ENCODE measurements at places on chromosomes 5 and 9.

DNA sequence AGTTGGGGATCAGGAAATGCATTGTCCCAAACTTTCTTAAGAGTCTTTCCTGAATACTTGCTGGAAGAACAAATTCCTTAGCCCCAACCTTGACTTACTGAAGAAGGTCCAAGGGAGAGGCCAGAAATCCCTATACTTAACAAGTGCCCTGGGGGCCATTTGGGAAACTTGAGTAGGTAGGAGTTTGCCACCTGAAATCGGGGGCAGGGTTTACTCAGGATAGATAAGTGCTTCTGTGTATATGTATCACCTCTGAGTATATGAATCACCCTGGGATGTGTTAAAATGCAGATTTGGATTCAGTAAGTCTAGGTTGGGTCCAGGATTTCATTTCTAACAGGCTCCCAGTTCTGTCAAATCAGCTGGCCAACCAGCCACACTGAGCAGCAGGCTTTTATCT is 47.9 kb upstream of the MYO10 start:
- no peak for DNase-seq

DNA sequence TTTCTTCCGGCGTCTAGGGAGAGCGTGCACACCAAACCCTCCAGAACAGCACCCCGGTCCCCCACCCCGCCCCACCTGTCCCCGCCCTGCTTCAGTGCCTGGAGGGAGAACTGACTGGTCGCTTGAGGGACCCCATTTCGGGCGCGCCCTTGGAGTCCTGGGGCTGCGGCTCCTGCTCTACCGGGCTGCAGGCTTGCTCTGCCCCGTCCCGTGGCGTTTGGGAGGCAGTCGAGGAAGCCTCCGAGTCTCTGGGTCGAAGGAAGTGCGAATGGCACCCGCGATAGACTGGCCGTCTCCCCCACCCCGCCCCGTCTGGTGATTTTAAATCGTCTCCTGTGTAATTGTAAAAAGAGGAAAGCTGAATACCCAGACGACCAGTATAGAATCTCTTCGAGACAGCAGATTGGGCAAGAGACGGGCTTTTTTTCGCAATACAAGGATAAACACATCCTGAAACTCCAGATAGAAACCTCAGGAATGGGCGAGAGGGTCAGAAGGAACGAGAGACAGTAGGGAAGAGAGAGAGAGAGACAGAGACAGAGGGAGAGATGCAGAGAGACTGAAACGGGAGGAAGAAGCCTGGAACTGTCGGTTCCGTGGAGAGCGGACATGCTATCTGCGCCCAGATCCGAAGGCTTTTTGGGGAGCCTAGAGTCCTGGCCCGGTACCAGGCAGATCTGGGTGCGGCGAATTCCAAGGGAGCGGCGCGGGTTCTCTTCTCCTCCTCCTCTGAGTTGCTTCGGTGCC is 9.9 kb downstream of the PRDM6 start:
- DNase-seq, result no peak

GRCh38 chr9:84917366-84918070 is 248.0 kb downstream of the NTRK2 start:
- no peak for DNase-seq

DNA sequence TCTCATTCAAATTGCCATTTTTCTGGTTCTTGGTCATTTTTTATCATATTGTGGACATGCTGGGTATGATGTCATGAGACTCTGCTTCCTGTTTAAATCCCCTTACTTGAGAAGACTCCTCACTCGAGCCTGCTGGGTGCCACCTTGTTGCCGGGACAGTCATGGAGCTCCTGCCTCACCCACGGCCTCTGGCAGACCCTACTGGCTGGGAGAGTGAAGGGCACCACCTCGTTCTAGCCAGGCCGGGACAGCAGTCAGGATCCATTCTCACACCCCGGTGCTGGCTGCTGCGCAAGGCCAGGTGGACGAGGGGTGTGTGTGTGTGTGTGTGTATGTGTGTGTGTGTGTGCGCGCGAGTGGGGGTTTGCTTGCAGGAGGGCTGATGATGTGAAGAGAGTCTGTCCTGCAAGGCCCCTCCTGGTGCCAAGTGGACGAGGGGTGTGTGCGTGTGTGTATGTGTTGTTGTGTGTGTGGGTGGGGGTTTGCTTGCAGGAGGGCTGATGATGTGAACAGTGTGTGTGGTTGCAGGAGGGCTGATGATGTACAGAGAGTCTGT is 4.4 kb downstream of the CEP72 start:
- no peak for DNase-seq

- DNase-seq, result no peak
Observed at GRCh38 chr9:115261656-115262081, 143.7 kb upstream of the TNC start.

DNA sequence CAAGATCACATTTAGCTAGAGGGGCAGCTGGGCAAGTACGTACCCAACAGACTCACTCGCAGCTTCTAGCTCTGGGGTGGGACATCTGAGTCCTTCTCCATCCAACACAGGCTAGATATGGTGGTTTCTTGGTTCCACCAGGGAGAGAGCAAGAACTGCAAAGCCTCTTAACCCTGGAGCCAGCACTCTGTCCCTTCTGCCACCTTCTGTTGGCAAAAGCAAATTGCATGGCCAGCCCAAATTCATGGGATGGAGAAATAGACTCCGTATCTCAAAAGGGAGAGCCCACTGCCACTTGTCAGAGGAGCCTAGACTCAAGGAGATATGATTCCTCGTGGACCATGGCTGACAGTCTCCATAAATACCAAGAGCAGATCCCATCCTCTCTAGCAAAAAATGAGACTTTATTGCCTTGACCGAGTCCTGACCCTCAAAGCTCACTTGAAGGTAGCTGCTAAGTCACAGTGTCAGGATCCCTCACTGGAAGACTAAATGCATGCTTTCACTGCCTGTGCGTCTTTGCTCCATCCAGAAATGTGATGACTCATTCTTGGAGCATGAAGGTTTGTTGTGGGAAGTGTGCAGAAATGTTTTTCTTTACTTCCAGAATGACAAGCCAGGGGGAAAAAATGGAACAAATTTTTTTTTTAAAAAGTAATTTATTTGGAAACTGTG is 28.8 kb upstream of the ROR2 start:
- no peak for DNase-seq

GRCh38 chr9:113148781-113149510 is 1.9 kb upstream of the SLC31A2 start:
- no peak for DNase-seq

DNA sequence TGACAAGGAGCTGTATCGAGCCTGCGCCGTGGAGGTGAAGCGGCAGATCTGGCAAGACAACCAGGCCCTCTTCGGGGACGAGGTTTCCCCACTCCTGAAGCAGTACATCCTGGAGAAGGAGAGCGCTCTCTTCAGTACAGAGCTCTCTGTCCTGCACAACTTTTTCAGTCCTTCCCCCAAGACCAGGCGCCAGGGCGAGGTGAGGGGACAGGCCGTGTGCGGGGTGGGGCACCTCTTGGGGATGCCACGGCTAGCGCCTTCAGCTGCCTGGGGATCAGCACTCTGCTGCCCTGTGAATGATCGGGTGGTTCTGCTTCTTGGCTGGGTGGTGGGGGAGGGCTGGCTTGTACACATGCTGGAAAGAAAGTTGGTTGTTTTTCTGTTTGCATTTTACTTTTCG is 1.7 kb downstream of the NELFB start:
- no peak for DNase-seq

GRCh38 chr5:5360941-5361520 is 61.4 kb upstream of the ICE1 start:
- no peak for DNase-seq

DNA sequence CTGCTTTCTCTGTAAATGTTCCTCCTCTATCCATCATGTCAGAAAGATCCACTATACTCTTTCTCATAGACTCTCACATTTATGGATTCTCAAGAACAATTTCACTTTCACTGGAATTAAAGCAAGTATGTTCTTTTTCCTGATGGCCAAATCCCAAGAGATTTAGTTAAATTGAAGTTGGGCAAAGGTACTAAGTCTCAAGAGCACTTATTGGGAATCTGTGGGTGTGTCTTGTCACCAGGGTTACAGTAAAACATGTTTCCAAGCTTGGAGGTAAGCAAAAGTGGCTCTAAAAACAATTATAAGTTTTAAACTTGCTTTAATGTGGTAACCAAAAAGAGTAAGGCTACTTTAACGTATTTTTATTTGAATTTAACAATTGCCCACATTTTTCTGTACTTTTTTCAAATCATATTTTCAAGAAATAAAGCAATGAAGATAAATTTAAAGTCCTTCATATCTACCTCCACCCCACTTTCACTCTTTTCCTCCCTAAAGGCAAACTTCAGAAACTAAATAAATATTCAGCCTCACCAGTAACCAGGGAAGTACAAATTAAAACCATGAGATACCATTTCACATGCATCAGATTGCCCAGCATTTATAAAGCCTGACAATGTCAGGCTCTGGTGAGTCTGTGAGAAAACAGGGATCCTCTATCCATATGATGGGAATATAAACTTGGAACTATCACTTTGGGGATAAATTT is 387.4 kb downstream of the CETN3 start:
- no peak for DNase-seq

DNA sequence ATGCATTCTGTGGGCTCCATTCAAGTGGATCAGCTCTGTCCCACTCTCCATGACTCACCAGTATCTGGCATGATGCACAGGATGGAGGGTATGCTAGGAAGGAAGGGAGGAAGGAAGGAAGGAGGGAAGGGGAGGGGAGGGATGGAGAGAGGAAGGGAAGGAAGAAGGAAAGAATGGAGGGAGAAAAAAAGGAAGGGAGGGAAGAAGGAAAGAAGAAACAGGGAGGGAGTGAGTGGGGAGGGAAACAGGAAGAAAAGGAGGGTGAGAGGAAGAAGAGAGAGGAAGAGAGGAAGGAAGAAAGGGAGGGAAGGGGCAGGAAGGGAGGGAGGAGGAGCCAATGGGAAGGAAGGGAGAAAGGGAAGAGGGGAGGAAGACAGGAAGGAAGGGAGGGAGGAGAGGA is 5.3 kb upstream of the BARHL1 start:
- DNase-seq, result no peak

GRCh38 chr5:43335681-43336080 is 22.5 kb upstream of the HMGCS1 start:
- no peak for DNase-seq

GRCh38 chr5:3331819-3332218 is 263.8 kb upstream of the IRX1 start:
- no peak for DNase-seq

GRCh38 chr9:81123526-81123925 is 565.8 kb downstream of the TLE1 start:
- DNase-seq, result no peak

DNA sequence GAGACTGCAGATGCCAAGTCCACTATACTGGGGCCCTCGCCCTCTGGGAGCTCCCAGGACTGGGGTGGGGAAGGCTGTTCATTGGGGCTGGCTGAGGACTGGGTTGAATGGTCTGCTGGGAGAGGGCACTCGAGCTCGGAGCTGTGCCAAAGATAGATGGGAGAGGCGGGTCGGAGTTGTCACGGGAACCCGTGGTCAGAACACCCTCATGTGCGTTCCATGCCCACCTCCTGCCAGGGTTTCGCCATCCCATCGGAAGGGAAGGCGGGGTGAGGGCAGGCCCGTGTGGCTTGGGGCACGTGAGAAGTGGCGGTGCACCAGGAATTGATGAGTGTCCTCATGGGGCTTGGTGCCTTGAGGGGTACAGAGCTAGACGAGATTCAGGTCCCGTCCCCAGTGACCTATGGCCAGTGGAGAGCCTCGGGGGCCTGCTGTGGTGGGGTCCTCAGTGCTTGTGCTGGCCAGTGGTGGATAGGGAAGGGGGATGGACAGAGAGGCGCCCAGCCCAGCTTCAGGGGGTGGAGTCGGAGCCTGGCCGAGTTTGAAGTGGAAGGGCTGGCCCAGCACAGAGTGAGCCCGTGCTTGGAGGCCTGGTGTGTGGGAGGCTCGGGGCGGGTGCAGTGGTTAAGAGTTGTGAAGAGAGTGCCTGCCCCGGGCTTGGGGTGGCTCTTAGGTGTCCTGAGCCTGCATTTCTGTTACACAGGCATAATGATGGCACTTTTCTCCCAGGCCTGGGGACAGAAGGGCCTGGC is 4.3 kb downstream of the CACFD1 start:
- no peak for DNase-seq

- DNase-seq, result no peak
Observed at GRCh38 chr9:1047591-1048230, 2.4 kb upstream of the DMRT2 start.
